IPS DF 6.9 (cell line): ENCODE measurements at places on chromosomes 12 and 14.

GRCh38 chr14:69559581-69560011, 15.1 kb downstream of the CCDC177 start:
- DNase-seq, result no peak

- DNase-seq, result no peak
Measured at GRCh38 chr12:60205500-60205899, 609.7 kb downstream of the SLC16A7 start.

DNA sequence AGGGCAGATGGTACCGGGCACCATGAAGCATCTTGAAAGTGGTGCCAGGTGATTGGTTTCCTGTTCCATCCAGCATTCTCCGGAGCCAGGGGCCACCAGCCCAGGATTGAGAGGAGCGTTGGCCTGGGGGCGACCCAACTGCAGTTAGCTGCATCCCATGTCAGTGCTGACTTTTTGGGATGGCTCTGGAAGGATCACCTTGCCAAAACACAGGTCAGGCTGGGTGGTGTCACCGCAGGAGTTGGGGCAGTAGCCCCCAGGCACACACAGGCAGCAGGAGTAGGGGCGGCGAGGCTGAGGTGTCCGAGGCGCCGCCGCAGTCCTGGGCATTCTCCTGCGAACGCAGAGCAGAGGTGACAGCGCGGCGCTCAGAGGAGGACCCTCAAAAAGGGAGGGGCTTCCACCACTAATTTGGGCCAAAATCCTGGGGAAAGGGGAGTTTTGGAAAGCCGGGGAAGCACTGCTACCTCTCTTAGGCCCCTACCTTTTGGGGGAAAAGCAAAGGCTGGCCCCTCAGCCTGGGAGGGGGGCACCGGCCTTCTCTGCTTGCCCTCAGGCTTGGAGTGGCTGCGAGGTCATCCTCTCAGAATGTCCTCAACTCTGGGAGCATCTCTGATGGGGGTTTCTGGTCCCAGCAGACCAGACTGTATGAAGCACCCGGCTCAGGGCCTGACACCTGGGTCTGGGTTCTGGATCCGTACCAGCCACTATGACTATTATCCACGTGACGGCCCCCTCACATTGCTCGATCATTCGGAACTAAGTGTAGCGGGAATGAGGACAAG, 26.7 kb upstream of the LRTM2 start:
- no peak for DNase-seq

DNA sequence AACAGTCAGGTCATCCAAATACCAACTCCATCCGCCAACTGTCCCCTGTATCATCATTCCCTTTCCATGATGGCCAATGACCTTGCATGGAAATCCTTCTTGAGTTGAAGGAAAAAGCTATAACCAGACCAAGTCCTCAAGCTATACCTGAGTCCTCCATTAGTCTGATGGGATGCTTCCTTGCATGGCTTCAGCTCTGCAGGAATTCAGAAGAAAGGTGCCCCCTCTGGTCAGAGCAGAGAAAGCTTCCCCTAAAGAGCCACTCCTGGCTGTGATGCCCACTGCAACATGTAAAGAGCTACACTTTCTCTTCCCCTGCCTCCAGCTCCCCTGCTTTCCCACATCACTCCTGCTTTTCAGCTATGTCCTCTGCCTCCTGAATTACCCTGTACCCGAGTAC, 43.1 kb upstream of the FKBP4 start:
- no peak for DNase-seq

GRCh38 chr14:82896476-82896875, 1362.8 kb upstream of the SEL1L start:
- no peak for DNase-seq

DNA sequence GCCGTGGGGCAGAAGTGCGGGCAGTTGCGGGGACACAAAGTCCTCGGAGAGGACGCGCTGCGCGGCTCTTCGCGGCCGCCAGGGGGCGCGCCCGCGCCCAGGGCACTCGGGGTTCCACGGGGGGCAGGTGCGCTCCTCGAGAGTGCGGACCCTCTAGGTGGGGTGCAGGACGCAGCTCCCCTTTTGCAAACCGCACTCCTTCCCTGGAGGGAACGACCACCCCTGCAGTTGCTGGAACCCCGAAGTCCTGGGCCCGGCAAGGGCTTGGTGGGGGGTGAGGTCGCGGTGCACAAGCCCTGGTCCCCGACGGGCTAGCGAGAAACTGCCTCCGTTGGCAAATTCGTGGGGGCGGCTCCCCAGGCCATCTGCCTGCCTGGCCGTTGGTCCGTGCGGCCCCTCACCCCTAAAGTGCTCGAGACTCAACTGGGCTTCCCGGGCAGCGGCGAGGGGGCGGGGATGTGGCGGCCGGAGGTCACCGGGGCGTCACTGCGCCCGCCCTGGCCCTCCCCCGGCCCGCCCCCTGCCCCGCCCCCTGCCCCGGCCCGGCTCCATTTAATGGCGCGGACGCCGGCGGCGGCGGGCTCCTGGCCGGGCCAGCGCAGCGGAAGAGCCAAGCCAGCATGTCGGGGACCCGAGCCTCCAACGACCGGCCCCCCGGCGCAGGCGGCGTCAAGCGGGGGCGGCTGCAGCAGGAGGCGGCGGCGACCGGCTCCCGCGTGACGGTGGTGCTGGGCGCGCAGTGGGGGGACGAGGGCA, at the start of gene ADSS1:
Gene ADSS1 (plus strand): TSS at position 579 of the 756 bp plus-strand sequence. CDS start 42 bp downstream, at position 621.
- no peak for DNase-seq

DNA sequence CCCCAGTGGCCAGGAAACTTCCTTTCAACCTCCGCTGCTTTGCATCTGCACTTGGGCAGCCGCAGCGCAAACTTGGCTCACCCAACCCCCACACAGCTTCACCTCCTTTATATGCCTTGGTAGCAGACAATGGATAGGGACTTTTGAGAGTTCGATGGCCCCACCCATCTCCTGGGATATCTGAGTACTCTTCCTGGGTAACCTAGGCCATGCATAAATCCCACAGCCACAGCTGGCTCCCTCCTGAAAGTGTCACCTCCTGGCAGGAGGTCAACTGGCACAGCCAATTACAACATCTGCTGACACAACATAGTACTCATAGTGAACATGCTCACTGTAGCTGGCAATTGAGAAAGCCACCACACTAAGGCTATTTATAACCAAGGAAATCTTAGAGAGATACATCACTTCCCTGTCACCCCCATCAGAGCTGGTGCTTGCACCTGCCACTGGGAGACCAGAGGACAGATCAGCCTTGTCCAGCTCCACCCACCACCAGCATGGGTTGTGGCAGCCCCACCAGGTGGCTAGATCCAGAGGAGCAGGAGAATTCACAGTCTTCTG, 410.0 kb downstream of the SYT1 start:
- DNase-seq, result no peak

GRCh38 chr12:57795354-57795753, 12.8 kb downstream of the TSFM start:
- no peak for DNase-seq

DNA sequence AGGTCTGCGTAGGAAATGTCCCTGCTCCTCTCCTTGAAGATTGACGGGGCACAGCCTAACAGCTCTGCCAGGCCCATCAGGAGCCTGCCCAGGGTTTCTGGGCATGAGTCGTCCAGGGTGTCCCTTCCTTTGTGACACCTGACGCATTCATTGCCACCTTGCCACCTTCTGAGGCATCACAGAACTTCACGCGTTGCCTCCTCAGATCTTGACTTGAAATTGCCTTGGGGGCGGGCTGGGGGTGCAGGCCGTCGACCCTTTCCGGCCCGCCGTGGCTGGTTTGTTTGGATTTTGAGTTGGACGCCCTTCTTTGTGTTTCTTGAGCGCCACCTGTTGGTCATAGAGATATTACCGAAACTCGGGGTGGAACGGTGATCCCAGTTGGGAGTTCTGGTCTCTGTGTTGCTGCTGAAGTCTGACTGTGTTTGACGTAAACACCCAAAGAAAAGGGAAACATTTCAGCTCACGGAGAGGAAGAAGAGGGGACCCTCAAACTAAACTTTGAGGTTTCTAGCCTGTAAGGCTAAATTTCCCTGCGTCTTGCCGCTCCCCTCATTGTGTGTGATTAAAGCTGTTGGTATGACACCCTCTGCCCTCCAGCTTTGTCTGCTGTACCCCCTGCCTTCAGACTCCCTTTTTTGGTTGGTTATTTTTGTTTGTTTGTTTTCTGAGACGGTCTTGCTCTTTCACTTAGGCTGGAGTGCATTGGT, 44.6 kb downstream of the MLXIP start:
- peak; percentile 74 for DNase-seq

DNA sequence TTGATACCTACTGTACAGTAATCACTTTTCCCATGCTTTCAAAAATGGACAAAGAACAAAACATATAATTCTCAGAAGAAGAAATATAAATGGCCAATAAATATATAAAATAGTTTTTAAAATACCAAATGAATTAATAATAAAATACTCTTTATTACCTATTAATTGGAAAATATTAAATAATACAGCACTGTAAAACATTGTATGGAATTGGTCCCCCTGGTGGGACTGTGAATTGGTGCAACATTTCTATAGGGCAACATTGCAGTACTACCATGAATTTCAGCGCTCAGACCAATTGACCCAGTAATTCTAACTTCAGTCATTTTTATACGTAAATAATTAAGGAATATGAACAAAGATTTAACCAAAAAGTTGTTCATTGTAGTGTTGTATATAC, 162.6 kb downstream of the PELI2 start:
- no peak for DNase-seq

DNA sequence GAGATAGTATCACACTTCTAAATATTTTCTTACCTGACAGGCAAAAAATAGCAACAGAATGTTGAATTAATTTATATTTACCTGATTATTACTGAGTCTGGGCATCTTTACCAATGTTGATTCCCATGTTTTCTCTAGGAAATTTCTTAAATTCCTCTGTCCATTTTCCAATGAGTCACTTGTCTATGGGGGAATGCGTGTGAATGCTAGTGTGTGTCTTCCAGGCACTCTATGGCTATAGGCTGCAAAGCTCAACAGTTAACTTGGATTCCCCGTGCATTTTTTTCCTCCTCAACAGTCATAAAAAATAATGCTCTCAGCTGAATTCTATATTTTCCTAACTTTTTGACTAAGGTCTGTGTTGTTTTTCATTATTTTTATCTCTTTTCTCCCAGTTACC, 1385.8 kb upstream of the FLRT2 start:
- DNase-seq, result no peak

DNA sequence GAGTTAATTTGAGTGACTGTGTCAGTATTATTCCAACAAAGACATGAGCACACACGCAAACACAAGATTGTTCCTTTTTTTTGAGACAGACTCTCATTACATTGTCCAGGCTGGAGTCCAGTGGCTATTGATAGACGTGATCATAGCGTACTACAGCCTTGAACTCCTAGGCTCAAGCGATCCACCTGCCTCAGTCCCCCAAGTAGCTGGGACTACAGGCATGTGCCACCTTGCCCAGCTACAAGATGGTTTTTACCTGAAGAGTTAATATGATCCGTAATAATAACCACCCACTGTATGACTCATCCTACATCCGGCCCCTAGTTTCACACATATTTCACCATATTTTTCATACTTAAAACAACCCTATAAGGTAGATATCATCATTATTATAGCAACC, 26.8 kb downstream of the BCAT1 start:
- no peak for DNase-seq

GRCh38 chr12:47021298-47021697, 58.1 kb upstream of the PCED1B start:
- peak; percentile 29 for DNase-seq

DNA sequence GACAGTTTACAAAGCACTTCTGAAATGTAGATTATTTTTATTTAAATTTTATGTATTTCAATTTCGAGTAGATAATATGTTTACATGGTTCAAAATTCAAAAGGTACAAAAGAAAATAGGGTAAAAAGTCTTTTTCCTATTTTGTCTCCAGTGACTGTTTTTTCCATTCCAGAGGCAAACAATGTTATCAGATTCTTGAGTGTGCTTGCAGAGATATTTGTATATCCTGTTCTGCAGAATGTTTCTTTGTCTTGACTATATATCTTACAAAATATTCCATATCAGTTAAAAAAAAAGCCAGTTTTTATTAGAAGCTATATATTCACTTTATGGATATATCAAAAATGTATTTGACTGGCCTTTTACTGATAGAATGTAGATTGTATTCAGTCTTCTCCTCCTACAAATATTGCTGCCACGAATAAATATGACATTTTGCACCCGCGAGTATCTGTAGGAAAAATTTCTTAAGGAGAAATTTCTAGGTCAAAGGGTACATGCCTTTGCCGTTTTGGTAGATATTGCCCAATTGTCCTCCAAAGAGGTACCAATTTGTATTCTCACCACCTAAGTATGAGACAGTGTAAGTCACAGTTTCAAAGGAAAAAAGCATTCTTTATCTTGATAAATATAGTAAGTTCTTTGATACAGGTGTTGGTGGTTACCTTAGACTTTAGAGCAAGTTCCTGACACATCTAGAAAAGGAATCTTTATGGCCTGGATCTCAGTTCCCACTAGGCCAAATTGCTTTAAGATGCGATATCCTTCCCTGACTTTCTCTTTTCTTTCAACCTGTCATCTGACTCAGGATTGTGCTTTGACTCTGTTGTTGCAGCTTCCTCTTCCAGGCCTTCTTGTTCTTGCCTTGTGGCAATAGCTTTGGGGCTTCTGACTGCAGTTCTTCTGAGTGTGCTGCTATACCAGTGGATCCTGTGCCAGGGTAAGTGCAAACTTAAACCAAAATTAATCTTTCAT, 2.3 kb downstream of the KLRG1 start:
- DNase-seq, result no peak

DNA sequence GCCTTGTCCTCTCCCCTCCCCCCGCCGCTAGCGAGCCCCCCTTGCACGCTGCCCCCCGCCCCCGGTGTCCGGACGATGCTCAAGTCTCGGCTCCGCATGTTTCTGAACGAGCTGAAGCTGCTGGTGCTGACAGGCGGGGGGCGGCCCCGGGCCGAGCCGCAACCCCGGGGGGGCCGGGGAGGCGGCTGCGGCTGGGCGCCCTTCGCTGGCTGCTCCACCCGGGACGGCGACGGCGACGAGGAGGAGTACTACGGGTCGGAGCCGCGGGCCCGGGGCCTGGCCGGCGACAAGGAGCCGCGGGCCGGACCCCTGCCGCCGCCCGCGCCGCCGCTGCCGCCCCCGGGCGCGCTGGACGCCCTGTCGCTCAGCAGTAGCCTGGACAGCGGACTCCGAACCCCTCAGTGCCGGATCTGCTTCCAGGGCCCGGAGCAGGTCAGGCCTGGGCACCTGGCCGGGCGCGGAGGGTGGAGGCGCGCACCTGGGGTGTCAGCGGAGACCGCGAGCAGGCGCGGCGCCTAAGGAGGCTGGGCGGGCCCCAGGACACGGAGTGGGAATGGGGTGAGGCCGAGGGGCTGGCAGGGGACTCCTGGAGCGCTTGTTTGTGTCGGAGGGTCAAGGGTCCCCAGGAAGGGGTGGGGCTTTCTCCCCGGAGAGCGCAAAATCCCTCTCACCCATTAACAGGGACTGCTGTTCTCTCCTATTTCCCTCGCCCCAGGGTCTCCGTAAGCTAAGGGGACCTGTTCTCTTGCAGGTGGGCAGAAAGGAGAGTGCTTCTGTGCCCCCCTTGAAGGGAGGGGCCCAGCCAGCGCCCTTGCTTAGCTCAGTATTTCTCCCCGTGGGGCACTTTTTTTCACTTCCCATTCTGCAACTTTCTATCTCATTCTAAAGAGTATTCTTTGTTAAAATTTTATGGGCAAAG, 810 bp downstream of the MARCHF9 start:
- DNase-seq, result no peak

- DNase-seq, result no peak
Measured at GRCh38 chr14:55418411-55418810, 6.8 kb upstream of the ATG14 start.

- DNase-seq, result no peak
Measured at GRCh38 chr12:72618764-72619163, 346.6 kb downstream of the TRHDE start.

- DNase-seq, result no peak
Measured at GRCh38 chr12:128513331-128513730, 246.4 kb downstream of the TMEM132C start.

- no peak for DNase-seq
Measured at GRCh38 chr14:50954811-50955372, 10.6 kb upstream of the PYGL start.
